Pons (tissue), 1 donor: ENCODE measurements at places on chromosomes 7 and 10.
A peak's percentile ranks its signal among the peaks of the same experiment; 100 is the strongest.

GRCh38 chr7:30212701-30213111 lies 71.7 kb upstream of the ZNRF2 start:
- peak; percentile 64 for DNase-seq

- peak; percentile 25 for DNase-seq
These were observed 220.1 kb downstream of the PPP1R3A start for GRCh38 chr7:113698556-113699220.

DNA sequence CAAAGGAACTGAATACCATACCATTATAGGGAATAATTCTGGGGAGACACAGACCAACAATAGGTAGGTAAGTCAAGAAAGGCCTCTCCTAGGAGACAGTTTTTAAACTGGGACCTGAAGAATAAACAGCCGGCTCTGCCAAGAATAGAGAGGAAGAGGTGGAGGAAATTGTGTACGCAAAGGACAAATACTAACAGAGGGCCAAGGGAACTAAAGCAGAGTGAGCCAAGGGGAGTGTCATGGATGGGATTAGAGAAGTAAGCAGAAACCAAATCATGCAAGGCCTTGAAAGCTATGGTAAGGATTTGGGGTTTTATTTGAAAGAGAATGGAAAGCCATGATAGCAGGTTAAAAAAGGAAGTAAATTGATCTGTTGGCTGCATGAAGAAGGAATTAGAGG lies 18.1 kb upstream of the ITGB8 start:
- no peak for DNase-seq

DNA sequence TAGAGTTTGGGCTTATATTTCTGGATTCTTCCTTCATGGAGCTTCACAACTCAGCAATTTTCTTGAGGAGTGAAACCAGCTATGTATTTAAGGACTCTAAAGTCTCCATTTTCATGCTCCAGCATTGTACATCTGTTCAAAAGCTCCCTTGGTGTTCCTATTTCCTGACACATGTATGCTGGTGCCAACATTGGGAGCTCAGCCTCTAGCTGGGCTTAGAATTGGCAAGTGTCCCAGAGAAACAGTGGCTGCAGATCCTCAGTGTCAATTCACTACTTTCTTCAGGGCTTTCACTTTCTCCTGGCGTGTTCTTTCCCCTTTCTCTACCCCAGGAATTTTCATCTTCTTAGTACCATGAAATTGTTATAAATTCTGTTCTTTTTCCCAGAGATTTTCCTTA lies 103.1 kb downstream of the ZNF467 start:
- peak; percentile 78 for DNase-seq

DNA sequence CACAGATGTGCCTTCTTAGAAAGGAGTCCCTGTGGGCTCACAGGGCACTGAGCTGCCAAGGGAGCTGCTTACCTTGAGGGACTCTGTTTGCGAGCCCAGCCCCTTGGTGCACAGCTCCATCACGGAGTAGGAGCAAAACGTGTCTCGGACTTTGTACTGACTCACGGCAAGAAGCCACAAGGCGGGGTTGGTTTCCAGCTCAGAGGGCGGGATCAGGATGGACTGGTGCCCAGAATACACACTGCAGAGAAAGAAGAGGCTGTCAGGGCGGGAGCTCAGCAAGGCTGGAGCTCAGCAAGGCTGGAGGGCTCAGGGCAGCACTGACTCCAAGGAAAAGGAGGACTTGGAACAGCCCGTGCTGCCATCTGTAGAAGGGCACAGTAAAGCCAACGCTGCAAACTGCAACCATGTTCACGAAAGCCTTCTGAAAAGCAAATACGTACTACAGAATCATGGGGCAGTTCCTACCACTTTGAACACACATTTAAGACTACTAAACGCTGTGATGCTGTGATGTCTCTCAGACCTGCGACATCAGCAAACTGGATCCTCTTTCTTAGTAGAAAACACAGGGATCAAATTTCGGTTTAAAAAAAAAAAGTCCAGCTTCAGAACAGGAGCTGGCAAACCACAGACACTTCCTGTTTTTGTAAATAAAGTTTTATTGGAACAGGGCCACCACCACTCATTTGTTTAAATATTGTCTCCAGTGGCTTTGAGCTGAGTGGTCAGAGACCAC lies 194.3 kb downstream of the ZMYND11 start:
- peak; percentile 90 for DNase-seq
